ENCODE measurements at places on chromosomes 5 and 9. TPM values are rescaled to one million over a fixed set of nuclear protein-coding genes. Genes with fewer than 3 reads are reported as not detected.
A peak's percentile ranks its signal among the peaks of the same experiment; 100 is the strongest.

GRCh38 chr9:136251264-136252115, 5.9 kb upstream of the QSOX2 start:
- DNase-seq = no peak

DNA sequence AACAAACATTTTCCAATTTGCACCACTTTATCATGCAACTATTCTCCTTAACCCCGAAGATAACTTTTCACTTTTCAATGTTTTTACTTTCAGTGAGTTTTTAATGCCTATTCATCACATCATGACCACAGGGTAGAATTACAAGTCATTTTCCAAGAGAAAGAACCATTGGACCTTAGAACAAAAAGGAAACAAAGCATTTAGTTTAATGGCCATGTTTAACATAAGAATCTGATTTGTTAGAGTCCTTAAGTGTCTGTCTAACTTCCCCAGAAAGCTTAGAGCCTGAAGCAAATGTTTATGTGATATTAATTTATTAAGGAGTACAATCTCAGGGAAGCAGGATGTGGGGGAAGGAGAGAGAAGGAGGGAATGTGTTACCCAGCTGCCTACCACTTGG, 325.8 kb upstream of the RIOK2 start:
- DNase-seq = no peak

- DNase-seq = peak; percentile 29
These were observed 72.5 kb upstream of the RASA1 start for GRCh38 chr5:87195104-87195591.

GRCh38 chr9:129256959-129257713, 79.1 kb upstream of the IER5L start:
- no peak for DNase-seq

DNA sequence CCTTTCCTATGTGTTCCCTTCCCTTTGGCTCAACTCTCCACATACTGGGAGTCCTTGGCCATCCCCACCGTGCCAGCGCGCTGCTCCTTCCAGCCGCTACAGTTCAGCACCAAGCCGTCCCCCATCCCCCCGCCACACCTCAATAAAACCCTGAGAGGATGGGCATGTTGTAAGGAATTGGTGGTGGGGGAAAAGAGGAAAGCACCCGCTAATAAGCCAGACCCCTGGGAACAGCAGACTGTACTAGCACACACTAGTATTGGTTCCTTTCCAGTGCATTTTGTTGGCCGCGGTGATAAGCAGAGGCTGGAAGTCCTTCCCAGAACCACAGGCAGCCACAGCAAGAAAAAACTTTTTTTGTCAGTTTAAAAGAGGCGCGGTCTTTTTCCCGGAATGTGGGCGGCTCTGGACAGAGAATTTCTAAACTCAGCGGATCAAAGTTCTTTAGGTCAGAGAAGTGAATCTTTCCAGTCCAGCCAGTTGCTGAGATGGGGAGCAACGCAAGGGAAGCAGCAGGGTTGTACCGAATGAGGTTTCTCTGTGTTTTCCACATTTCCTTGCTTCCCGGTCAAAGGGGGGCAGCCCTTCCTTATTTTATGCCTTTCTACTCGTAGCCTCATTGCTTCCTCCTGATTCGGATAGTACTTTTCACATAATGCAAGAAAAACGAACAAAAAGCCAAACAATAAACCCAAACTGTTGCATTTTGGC, 2.1 kb downstream of the CHSY3 start:
- DNase-seq = peak; percentile 37

- DNase-seq = no peak
These were observed 78.6 kb downstream of the CFAP77 start for GRCh38 chr9:132488626-132489025.

DNA sequence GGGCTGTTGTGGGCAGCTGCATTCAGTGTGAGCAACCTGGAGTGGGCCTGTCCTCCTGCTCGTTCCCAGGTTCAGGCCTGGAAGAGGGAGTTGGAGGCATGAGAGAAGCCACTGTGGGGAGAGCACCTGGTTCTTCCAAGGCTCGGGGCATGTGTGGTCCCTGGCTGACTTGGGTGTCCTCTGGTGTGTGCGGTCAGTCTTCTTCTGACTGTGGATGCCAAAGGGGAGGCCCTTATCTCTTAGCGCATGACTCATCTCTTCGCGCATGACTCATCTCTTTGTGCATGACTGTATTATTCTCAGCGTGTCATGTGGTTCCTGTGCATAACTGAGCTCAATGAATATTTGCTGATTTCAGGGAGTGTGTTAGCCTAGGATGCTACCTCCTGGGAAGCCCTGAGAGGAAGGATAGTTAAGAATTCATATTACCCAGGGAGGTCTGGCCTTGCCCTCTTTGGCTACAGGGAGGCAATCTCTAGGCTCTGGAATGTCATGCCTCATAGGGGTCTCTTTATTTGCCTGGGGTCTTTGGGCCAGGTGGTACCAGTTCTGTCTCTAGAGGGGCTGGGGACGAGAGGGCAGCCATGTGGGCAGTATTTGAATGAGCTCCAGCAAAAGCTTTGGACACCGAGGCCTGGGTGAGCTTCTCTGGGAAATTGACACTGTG, 188.7 kb downstream of the HSPA4 start:
- DNase-seq = peak; percentile 99

GRCh38 chr9:15622318-15622971, 69.6 kb downstream of the CCDC171 start:
- no peak for DNase-seq

GRCh38 chr9:84891924-84892323, 222.4 kb downstream of the NTRK2 start:
- DNase-seq = no peak

GRCh38 chr5:177507165-177507564, 2.5 kb downstream of the DOK3 start:
- no peak for DNase-seq

- DNase-seq = no peak
These were observed 10.5 kb downstream of the ZDHHC12 start for GRCh38 chr9:128713411-128713780.

DNA sequence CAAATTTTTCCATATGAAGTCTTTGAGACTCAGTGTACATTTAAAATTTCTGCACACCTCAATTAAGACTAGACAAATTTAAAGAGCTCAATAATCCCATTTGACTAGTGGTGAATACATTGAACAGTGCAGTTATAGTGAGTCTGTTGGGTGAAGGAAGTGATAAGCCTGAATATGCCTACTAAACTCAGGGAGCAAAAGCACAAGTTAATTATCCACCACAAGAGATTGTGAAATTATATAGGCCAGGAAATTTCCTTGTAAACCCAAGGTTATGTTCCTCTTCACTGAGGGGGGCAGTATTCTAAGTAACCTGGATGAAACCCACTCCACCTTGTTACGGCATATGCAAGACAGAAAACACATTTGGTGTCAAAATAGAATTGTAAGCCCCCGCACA, 612.9 kb upstream of the DAB2 start:
- no peak for DNase-seq

DNA sequence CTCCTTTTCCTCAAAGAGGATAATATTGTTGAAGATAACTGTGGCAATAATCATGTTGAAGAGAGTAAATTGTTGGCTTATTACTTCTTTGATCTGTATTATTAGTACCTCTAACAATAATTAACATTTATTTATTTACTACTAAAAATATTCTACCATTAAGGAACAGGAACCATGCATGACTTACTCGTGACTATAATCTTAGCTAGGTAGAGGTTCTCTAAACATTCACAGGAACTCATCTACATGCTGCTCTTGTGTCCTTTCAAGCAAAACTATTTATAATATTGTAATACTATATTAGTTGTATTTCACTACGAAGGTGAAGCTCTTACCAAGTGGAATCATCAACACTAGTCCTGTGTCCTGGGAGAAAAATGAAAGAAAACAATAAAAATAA, 3.1 kb downstream of the SOX30 start:
- DNase-seq = no peak

DNA sequence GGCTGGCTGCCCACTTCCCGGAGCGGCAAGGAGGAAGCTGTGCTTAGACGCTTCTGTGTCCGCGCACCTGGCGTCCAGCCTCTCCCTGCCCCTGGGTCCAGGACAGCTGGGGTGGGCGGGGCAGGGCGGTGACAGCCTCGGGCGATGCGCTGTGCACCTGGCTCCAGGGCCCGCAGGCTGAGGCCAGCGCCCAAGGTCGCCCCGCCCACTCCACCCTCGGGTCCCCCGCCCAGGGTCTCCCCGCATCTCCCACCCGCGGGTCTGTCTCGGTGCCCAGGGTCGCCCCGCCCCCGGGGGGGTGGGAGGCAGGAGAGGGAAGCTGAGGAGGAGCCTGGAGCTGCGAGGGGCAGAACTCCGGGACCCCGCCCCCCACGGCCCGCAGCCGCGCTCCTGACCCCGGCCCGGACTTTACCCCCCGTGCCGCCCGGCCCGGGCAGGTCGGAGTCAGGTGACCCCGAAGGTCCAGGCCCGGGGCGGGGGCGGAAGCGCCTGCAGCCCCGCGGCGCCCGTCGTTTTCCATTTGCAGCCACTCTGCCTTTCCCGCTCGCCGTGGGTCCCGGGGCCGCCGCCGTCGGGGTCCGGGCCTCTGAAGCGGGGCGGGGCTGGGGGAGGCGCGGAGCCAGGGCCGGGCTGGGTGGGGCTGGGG, at the start of gene ENTPD8:
Gene ENTPD8, minus strand, starts transcription at position 69 of the 646 bp plus-strand sequence. CDS start 3,072 bp downstream, outside the sequence.
- peak; percentile 54 for DNase-seq

DNA sequence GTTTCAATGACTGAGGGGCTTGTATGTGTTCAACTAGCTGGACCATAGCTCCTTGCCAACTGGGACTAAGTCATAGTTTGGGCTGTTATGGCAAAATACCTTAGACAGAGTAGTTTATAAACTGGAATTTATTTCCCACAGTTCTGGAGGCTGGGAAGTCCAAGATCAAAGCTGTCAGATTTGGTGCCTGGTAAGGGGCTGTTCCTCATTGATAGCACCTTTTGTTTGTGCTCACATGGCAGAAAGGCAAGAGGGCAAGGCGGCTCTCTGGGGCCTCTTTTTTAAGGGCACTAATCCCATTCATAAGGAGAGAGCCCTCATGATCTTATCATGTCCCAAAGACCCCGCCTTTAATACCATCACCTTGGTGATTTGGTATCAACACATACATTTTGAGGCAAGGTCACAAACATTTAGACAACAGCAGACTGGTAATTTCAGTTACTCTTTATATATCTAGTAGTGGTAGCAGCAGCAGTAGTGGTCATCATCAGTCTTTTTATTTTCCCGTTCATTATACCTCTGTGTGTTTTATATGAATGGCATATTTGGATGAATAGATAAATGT, 477.0 kb downstream of the CCDC171 start:
- peak; percentile 11 for DNase-seq

Gene CMYA5
- total RNA-seq = 0.16 TPM

Gene NRG2
- total RNA-seq = 3.5 TPM

Gene GHR
- total RNA-seq = 1.1 TPM

Gene CDC20B
- 0.07 TPM for total RNA-seq

Gene CYLC2
- not detected for total RNA-seq

Gene CCDC112
- 23.3 TPM for total RNA-seq

Gene POU5F2
- 0.53 TPM for total RNA-seq

Gene GMCL2
- total RNA-seq = not detected

Data from A172 (cell line).